ENCODE measurements at places on chromosomes 1 and 21. TPM values are rescaled to one million over a fixed set of nuclear protein-coding genes. Genes with fewer than 3 reads are reported as not detected.

DNA sequence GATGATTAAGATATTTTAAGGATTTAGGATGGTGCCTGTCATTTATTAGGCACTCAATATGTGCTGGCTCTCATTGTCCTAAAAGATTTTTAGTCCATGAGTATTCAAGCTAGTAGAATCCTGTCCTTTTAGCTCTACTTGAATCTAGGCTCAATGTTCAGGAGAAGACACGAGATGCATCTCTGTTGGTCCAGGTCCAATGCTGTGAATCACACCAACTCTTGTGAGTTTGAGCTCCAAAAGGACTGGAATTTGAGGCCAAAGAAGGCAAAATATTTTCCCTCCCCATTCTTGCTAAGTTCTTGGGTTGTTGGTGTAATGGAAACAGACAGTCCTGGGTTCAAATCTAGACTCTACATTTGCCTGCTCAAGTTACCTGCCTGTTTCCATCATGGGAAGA lies 1.4 kb upstream of the PODN start:
- no peak for DNase-seq

DNA sequence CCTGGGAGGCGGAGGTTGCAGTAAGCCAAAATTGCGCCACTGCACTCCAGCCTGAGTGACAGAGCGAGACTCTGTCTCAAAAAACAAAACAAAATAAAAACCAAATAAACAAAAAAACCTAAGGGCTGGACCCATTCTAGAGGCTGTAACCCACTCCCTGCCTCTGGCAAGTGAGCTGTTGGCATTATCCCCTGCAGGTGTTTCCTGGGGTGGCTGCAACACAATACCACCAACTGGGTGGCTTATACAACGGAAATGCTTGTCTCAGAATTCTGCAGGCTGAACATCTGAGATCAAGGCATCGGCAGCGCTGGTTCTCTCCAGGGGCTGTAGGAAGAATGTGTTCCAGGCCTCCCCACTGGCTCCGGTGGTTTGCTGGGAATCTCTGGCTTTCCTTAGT lies 15.2 kb downstream of the LRRC38 start:
- no peak for DNase-seq

- no peak for DNase-seq
Observed at GRCh38 chr1:107531065-107531908, 390.4 kb downstream of the NTNG1 start.

DNA sequence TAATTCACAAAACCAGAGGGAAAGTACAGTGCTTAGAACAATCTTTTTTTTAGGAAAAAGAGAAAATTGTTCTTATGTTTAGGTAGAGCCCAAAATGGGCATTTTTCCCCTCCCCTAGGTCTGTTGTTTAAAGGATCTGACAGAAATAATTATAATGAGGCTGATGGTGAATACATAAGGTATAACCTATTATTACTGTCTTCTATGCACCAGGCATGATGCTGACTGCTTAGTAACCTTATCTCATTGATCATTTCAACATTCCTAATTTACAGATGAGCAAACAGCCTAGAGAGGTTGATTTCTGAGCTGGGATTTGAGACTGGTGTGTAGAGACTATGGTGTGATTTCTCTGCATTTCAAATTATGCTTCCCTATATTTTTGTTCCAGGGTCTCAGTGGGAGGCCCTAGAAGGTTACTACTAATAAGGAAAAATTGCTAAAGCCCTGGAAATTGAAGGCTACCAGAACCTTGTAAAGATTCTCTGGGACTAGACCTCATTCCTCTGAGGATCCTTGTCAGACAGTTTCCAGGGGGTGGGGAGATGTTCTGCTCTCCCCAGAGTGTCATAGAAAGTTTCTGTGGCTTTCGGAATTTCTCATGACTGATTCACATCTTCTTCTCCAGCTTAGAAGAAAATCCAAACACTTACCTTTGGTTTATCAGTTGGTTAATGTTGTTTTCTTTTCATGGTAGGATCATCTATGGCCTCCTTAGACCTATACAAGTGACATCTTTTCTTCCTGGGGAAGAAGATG lies 44.9 kb downstream of the ROR1 start:
- DNase-seq = no peak

The CRYBG2 gene
- polyA plus RNA-seq = 1.2 TPM

GRCh38 chr1:25349606-25350005 lies 11.5 kb downstream of the TMEM50A start:
- DNase-seq = no peak

- DNase-seq = no peak
Observed at GRCh38 chr1:205013683-205014367, 29.2 kb upstream of the CNTN2 start.

The CLCA2 gene
- 0.08 TPM for polyA plus RNA-seq

DNA sequence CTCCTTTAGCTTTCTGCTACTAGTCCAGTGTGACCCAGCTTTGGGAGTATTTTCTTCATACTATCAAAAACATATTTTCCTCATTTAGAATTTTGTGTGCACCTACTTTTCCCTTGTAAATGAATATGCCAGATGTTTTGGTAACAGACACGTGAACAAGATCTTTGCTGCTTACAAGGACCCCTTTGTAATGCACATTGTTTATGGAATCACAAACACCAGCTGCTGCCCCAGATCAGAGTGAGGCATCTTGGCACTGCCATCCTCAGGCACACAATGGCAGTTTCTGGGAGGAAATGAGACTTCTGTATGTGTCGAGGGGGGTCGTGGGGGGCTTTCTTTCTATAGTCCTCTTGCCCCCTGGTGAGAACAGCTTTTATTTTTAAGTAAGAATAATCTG lies 115.7 kb downstream of the RGL1 start:
- no peak for DNase-seq

The HTR6 gene
- not detected for polyA plus RNA-seq

DNA sequence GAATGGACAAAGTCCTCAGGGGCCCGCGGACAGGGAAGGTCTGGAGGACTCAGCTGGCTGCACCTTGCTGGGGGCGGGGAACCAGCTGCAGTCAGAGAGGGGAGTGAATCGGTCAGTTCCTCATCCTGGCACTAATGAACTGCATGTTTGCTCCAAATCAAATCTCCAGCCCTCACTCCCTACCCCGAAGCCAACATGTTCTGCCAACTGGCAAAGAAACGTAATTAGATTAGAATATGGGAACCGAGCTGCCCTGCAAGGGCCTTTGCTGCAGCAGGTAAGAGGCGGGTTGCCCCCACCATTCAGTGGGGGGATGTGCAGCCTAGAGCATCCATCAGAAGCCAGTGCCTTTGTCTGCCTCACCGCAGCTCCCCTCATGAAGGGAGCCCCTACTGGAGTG lies 121.1 kb downstream of the AJAP1 start:
- no peak for DNase-seq

The TENT5C gene
- 13.4 TPM for polyA plus RNA-seq

GRCh38 chr1:158185770-158186169 lies 5.1 kb downstream of the CD1D start:
- DNase-seq = no peak

DNA sequence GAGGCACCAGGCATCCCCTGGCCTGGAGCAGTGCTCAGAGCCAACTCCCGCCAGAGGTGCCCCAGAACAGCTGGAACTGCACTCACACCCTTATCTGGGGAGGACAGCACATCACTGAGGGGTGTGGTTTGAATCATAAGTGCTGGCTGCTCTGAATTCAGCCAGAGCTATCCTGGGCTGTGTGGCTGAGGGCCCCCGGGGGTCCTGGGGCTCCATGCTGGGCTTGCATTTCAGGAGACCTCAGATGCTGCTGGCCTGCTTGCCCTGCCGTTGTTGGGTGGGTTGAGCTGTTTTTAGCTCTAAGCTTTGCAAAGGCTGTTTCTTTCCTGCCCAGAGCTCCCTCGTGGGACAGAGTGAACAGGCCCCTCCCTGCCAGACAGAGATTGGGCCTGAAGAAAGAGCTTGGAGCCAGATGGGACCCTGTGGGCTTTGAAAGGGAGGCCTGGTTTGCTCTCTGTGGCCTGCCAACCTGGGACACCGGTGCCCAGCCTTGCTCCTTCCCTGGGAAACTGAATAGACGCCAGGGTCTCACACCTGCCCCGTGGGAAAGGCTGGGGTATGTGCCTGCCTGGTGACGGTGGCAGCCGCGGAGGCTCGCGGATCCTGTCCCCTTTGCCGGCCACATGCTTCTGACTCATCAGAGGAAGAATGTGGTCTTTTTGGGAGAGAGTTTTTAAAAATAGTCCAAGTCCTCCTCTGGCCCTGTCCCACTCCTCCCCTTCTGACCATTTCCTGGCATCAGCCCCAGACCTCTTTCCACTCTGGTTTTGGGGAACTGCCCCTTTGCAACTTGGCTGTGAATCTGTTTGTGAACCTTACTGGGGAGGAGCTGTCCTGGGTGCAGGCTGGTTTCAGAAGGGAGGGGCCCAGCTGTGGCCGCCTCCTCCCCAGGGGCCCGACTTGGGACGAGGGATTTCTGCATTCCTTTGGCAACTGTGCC lies 30.0 kb downstream of the ARHGEF10L start:
- DNase-seq = no peak

GRCh38 chr1:115969509-115969908 lies 6.8 kb upstream of the SLC22A15 start:
- DNase-seq = no peak

The RASAL2 gene
- 18.9 TPM for polyA plus RNA-seq

The KLHDC8A gene
- polyA plus RNA-seq = 2.6 TPM

GRCh38 chr1:174968750-174969244 lies 30.9 kb upstream of the CACYBP start:
- DNase-seq = no peak

GRCh38 chr1:207064561-207064960 lies 11.5 kb downstream of the PFKFB2 start:
- no peak for DNase-seq

DNA sequence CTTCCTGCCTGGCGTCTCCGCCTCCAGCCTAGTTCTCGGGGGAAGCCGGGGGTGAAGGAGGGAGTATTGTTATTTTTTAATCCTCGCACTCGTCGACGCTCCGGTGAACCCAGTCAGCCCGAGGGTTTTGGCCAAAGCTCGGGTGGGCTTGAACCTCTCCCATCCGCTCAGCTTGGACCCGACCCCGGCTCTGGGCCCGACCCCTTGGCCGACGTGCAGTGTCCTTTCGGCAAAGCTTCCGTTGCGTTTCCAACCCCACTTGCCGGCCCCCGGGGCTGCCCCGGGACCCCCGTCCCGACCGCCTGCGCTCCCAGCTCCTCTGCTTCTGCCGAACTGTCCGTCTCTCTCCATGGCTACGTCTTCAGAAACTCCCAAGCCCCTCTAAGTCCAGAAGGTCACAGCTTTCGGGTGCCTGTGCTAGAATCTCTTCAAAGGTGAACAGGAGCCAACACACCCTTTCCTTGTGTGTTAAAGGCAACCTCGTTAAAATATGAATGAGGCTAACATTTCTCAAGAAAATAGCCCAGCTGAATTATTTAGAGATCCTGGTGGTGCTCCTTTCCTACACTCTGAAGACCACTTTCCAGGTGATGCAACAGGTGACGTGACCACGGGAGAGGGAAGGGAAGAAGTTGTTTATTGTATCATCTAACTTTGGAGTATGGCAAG lies 647 bp downstream of the DESI2 start:
- DNase-seq = peak; percentile 11

DNA sequence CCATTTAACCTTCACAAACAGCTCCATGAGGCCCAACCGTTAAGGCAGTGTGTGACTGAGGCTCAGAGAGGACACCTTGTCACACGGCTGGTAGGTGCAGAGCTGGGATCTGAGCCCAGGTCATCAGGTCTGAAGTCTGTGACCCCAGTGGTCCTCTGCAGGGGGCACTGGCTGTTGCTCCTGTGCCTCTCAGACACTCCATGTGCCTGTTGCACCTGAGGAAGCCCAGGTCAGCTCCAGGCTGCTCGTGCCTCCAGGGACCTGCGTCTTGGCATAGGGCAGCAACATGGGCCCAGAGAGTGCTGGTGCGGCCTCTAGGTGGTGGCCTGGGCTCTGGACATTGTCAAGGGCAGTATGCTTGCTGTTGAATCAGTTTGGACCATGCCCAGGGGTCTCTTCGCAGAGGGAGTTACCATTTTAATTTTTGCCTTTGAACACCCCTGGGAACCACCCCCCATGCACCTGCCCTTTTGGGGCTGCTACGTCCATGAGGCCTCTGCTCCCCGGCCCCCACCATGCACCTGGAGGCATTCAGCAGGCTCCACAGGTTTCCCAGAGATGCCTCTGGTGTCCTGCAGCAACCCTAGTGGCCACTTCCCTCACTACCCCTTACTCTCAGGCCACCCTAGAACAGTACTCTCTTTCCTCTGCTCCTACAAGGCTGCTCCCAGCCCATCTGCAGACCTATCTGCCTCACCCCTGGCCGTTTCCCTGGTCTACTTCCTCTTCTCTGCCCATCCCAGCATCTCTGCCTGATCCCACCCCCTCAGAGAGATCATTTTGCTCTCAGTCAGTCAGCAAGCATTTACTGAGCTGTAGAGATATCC lies 25.2 kb upstream of the EPS8L3 start:
- no peak for DNase-seq

DNA sequence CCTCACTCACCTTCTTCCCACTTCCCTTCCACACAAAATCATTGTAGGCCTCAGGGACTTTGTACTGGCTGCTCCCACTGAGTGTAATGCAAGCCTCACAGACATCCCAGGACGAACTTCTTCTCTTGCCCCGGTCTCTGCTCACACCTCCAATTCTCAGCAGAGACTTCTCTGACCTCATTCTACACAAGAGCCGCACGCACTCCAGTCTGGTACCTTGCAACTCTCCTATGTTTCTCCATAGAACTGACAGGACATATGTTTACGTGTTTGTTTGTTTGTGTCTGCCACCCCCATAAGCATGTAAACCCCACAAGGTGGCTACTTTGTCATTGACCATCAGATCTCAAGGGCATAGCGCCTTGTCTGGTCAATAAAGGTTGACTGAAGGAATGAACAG lies 350.8 kb downstream of the AJAP1 start:
- no peak for DNase-seq

- DNase-seq = no peak
Observed at GRCh38 chr1:12554521-12555305, 63.3 kb downstream of the DHRS3 start.

The PLA2G2C gene
- polyA plus RNA-seq = 0.09 TPM

The IGSF3 gene
- 18.6 TPM for polyA plus RNA-seq

GRCh38 chr1:179968994-179969919 lies 14.6 kb downstream of the CEP350 start:
- no peak for DNase-seq

DNA sequence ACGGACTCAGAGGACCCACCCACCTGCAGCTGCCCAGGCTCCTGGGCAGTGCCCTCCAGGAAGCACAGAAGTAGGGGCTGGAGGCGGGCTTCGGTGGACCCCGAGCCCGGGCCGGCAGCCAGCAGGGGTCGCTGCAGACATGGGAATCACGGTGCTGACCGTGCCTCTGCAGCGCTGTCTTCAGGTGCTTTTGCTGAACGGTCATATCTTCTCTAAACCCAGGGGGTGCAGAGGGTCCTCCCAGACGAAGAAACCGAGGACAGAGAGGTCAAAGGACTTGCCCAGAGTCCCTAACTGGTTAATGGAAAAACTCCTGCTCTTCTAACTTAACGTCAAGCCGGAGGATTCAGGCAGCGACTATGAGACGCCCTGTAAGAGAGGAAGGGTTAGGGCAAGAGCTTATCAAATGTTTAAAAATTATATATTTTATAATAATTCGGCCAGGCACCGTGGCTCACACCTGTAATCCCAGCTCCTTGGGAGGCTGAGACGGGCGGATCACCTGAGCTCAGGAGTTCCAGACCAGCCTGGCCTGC lies 21.5 kb upstream of the LEFTY2 start:
- no peak for DNase-seq

The TSPAN1 gene
- 65.2 TPM for polyA plus RNA-seq

The TNFRSF18 gene
- 0.26 TPM for polyA plus RNA-seq

The TCHHL1 gene
- polyA plus RNA-seq = not detected

The ADORA1 gene
- 1.6 TPM for polyA plus RNA-seq

The KCNT2 gene
- polyA plus RNA-seq = 13.2 TPM

Data from left renal pelvis (tissue), 4 donors.